H9 (cell line): ENCODE measurements at places on chromosomes 3 and 15. TPM values are rescaled to one million over a fixed set of nuclear protein-coding genes. Genes with fewer than 3 reads are reported as not detected.

Gene STAC
- 2.9 and 3.0 TPM in 2 replicates for total RNA-seq

Gene ZNF609
- 38.8 and 45.3 TPM in 2 replicates for total RNA-seq

Gene SLC12A1
- total RNA-seq: 0.04 and 0.07 TPM in 2 replicates

Gene TRPM1
- not detected in 2 replicates for total RNA-seq

- DNase-seq: no peak
Measured at GRCh38 chr3:12197475-12197874, 38.8 kb upstream of the TIMP4 start.

- no peak for DNase-seq
Measured at GRCh38 chr15:53360881-53361280, 398.6 kb downstream of the WDR72 start.

- DNase-seq: no peak
Measured at GRCh38 chr3:157319672-157320071, 117.0 kb upstream of the PTX3 start.

GRCh38 chr15:40769274-40770146, at the start of gene C15orf62:
Gene C15orf62 (plus strand): TSS chr15:40769980. CDS start chr15:40770496, 516 bp downstream.
- DNase-seq: no peak

DNA sequence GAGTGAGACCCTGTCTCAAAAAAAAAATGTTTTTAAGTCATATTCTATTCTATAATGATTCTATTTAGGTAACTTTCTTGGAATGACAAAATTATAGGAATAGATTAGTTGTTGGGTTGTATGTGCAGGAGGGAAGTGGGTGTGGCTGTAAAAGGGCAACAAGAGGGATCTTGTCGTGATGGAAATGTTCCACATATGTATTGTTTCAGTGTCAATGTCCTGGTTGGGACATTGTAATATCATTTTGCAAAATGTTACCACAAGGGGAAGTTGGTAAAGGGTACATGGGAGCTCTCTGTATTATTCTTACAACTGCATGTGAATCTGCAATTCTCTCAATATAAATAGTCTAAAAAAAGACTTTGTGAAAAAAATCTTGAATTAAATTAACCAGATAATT, 14.3 kb upstream of the ABHD5 start:
- DNase-seq: no peak

GRCh38 chr3:105862217-105862616, 6.6 kb downstream of the CBLB start:
- DNase-seq: no peak

DNA sequence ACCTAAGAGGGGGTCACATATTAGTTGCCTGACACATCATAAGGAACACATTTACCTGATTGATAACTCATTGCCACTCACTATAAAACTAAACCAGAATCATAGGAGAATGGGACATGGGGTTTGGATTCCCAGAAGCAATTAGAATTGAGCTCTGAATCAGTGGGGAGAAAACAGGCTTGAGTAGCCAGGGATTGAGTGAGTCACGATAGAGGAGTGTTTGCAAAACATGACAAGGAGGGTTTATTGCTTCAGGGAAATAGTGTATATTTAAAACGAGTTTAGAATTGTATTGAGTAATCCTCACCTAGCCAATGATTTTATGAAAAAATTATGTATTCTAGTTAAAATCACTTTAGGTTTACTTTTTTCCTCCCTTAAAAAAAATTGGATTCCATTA, 101.1 kb upstream of the THRB start:
- no peak for DNase-seq
